ENCODE measurements at places on chromosomes 5 and 9.

GRCh38 chr5:101915554-101915953 lies 380.5 kb downstream of the SLCO4C1 start:
- no peak for DNase-seq

- DNase-seq = peak; percentile 55
These were observed 4.1 kb upstream of the RGMB start for GRCh38 chr5:98769210-98769958.

DNA sequence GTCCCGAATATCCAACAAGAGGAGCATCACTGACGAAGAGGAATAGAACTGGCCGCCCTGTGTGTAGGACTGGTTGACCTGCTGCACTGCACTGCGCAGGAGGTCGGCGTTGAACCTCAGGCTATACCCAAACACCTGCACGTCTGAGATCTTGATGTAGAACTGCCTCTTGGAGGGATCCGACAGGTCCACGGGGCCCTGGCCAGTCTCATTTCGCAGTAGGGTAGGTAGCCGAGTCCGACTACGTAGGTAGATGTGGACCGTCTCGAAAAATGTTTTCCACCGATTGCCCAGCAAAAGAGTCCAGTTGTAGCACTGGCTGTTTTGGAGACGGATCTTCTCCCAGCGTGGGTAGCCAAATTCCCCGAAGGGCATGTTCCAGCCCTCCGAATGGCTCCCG lies 202.0 kb downstream of the BRINP1 start:
- DNase-seq = no peak

DNA sequence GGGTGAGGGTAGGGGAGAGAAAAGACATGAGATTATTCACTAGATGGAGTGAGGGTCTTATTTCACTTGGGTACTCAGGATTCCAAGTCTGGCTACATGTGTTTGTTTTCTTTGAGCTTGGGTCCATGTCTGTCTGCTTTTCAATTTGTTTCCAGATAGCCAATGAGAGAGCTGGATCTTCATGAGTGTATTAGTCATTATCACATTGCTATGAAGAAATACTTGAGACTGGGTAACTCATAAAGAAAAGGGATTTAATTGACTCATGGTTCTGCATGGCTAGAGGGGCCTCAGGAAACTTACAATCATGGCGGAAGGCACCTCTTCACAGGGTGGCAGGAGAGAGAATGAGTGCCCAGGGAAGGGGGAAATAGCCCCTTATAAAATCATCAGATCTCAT lies 196.8 kb upstream of the TRIM32 start:
- DNase-seq = no peak

DNA sequence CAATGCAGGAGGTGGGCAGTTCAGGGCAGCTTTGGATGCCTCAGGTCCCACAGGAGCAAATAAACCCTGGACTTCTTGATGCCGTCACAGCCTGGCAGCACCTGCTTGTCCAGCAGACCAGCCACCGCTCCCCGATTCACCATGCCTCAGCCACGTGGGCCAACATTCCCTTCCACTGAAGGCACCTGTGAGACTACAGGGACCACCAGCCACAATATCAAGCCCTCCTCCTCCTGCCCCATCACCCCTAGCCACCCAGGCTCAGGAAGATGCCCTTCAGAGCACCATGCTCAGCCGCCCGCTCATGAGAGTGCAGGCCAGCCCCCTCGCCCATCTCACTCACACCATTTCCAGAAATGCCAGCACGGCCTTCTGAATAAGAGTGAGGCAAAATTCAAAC lies 234.7 kb downstream of the SYK start:
- no peak for DNase-seq

- no peak for DNase-seq
These were observed 355.6 kb upstream of the DAB2 start for GRCh38 chr5:39780347-39780746.

GRCh38 chr5:79486116-79486515 lies 27.8 kb downstream of the HOMER1 start:
- DNase-seq = no peak

DNA sequence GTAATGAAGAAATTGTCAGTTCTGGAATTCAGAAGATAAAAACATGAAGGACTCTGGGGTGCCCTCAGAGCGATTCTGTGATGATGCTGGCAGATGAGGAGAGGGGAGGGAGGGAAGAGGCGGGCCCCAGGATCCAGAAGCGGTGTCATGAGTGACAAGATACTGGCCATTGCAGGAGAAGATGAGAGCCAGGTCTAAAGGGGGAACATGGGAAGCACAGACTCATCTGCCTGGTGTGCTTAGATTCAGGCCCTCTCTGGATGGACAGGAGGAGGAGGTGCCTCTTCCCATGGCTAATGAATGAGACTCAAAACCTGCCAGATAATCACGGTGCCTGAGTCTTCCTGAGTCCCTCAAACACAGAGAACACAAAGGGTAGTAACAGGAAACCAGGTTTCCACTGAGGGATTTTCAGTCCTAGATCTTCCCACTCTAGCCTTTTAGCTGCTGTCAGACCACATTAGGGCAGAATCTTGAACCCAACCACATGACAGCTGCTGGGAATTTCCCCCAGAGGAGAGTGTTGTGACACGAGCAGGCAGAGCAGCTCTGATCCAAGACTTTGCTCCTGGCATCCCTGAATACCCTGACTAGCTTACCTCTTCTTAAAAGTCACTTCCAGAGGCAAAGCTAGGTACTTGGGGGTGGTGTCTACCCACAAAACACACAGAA lies 28.2 kb upstream of the HSPA9 start:
- peak; percentile 43 for DNase-seq

DNA sequence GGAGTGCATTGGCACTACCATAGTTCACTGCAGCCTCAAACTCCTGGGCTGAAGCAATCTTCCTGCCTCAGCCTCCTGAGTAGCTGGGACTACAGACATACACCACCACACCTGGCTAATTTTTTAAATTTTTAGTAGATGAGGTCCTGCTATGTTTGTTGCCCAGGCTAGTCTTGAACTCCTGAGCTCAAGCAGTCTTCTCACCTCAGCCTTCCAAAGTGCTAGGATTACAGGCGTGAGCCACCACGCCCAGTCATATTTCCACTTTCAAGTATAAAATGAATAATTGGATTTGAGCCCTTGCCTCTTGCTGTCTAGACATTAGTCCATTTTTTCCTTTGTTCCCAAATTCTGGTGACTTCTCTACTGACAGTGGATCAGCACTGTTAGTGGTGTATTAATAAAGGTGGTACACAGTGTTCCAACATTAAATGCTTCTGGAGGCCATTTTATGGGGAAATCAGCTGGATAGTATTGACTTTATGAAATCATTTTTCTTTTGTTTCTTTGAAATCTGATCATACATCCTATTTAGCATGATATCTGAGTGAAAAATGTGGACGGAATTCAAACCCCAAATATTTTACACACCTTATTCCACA lies 15.9 kb downstream of the ATP6V0E1 start:
- no peak for DNase-seq

GRCh38 chr5:137352095-137352494 lies 147.0 kb downstream of the SPOCK1 start:
- no peak for DNase-seq

- no peak for DNase-seq
These were observed 5.9 kb upstream of the AHRR start for GRCh38 chr5:315488-316209.

- no peak for DNase-seq
These were observed 123.1 kb downstream of the DROSHA start for GRCh38 chr5:31408814-31409213.

DNA sequence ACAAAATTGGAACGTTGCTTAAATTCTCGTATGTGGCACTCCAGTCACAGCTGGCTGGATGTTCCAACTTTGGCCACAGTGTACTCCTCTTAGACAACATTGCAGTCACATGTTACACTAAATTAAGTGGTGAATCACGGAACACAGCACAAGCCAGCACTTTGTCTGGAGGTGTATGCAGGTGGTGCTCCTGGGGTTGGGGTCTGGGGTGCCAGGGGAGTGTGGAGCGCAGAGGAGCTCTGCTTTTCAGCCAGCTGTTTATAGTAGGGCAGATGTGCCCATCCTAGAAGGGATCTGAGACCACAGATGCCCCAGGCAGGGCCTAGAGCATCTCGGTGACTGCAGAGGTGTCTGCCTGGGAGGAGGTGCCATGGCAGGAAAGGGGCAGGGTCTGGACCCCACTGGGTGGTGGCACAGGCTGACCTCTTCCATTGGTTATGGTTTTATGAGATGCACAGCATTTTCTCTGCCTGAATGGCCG lies 82.6 kb downstream of the WNK2 start:
- DNase-seq = no peak
